ENCODE measurements at places on chromosomes 12 and 14.
A peak's percentile ranks its signal among the peaks of the same experiment; 100 is the strongest.

DNA sequence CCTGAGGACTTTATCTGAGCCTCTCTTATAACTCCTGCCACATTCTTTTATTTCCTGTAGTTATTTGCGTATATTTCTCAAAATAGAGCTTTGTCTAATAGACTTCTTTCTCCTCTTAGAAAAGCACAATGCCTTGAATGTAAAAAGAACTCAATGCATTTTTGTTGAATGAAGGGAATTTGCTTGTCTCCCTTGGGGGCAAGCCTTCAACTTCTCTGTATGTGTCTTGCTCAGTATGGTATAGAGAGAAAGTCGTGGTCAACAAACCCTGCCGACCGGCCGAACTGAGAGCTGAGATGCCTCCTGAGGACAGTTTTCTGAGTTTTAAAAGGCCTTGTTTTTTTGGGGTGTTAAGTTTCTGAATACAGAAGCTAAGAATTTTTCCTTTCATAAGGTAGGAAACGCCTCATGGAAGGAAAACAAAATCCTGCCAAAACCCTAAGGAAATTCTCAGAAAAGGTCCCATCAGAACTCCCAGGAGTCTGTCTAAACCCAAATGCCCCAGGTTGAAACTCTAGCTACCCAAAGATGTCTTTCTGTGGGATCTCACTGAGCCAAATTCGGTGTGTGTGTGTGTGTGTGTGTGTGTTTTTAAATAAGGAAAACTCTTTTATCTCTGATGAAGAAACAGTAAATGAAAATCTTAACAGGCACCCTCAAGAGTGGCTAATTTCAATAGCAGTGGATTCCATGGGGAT lies 136.6 kb downstream of the C12orf75 start:
- no peak for DNase-seq

GRCh38 chr12:4212845-4213244 lies 60.7 kb upstream of the CCND2 start:
- no peak for DNase-seq

DNA sequence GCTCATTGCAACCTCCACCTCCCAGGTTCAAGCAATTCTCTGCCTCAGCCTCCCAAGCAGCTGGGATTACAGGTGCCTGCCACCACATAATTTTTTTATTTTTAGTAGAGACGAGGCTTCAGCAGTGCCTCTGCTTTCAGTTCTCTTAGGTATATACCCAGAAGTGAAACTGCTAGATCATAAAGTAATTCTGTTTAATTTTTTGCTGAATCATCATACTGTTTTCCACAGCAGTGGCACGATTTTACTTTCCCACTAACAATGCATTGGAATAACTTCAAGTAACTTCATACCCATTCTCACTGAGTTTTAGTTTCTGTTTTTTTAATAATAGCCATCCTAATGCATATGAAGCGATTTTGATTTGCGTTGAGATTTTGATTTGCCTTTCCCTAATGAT lies 148.0 kb upstream of the G2E3 start:
- DNase-seq: no peak

- no peak for DNase-seq
Observed at GRCh38 chr12:102611995-102612394, 131.6 kb upstream of the IGF1 start.

DNA sequence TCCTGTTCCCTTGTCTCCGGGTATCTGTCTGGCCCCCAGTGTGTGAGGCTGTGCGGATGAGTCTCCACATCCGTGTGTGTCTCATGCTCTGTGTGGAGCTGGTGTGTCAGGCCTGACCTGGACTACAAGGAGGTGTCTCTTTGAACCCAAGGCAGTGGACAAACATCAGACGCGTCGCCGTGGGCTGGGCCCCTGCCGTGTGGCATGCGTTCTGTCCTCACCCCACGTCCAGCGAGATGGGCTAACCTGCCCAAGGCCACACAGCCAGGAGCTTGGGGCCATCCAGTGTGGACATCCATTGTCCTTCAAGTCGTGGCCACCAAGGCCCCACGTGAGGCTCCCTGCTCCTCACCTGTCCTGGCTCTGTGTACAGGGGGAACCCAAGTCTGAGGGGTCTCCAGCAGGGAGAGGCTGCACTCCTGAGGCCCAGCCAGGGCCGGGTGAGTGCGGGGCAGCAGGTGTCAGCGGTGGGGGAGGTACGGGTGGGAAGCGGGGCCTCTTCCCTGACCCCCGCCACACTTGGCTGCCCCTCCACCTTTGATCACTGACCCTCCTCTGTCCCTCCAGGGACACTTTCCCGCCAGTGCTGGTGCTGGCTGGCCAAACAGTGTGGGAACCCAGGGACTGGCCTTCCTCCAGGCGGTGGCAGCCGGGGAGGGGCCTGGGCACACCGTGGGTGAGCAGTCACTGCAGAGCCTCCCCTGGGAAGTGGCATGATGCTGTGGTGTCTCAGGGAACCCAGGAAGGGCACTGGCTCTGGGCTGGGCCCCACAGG lies 48.5 kb downstream of the CYP46A1 start:
- DNase-seq: no peak

GRCh38 chr14:70036665-70037064 lies 152.1 kb downstream of the SLC8A3 start:
- DNase-seq: peak; percentile 4

DNA sequence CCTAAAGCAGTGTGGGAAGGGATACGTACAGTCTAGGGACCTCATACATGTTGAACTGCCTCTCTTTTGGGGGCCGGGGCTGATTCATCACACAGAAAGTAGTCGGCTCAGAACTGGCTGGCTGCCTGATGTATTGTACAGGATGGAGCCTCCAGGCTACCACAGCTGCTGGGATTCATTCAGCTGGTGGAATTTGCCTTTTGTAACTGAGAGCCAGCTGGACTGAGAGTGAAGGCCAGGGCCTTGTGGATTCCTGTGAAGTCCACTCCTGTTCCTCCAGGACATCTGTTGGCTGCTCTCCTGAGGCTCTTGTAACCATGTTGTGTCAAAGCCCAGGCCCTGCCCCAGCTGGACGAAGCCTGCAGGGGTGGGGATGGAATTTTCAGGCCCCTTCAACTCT lies 116.3 kb upstream of the PRICKLE1 start:
- no peak for DNase-seq
